ENCODE measurements at places on chromosomes 13 and 19.

DNA sequence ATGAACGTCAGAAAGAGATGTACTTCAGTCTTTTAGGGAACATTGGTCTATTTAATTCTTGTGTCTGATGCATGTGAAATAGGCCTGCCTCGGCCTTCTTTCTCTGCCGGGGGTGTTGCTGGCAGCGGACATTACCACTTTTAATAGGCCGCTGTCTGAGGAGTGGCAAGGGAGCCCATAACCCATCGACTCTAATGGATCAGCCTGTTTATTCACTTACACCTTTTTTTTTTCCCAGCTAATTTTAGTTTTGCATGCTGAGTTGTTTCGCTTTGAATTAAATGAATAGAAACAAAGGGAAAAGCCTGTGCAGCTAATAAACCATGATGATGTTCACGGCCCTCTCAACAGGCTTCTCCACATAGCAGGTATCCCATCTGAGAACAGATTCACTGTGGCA is 78.4 kb downstream of the KCTD15 start:
- no peak for DNase-seq

DNA sequence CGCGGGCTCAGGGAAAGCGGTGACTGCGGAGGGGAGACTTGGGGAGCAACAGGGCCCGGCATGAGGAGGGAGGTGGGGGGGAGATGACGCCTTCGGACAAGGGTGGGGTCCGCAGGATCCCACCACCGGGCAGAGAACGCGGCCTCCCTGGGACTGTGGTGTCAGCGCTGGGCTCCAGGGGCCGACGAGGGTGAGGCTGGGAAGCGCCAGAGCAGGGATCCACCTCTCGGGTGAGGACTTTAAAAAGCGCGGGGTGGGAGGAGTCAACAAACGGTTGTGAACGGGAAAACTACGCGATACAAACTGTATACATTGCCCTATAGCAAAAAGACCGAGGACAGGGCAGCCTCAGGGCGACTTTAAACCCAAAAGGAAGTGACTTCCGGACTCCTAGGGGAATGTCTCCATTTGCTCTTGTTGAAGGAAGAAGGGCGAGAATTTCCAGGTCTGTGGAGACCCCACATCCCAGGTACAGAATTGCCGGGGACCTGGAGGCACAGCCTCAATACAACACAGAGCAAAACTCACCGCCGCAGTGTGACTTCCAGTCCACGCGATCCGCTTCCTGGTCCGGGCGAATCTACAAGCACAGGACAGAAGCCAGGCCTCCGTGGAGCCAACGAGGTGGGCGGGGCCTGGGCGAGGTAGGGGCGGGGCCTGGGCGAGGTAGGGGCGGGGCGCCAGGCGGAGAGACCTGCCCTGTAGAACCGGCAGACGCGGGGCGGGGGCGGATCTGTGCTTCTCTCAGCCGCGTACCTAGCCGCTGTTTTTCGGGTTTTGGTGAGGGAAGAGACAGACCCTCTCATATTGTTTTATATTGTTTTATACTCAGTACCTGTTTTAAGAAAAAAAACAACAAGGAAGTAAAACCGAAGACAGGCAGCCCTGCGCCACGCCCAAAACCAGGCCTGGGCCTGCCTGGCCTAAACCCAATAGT is at the start of gene ZNF888:
Gene ZNF888, minus strand, starts transcription at position 588 of the 937 bp plus-strand sequence. CDS start 5,555 bp downstream, outside the sequence.
- peak; percentile 76 for DNase-seq

DNA sequence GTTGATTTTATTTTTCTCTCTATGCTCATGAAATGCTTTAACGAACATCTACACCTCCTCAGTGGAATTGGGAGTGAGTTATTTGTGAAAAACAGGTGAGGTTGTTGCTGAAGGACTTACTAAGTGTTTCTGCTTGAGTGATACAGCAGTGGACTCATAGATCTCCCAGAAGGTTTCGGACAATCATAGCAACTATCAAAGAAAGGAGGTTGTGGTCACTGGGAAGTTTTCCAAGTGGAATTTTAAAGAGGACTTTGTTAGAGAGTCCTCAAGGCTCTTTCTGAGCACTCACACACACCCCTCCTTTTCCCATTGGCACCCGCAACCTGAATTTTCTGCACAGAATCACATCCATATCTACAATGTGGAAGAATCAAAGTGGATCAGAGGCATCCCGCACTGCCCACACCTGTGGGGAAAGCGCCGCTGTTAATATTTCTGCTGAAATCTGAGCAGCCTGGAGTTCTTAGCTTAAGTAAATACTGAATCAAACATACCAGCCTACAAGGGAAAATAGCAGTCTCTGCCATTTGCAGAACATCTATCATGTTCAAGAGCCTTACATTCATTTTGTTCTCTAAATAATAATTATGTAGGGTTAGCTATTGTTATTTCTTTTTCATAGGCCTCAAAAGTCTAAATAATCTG is 719.4 kb downstream of the DIAPH3 start:
- DNase-seq = no peak

DNA sequence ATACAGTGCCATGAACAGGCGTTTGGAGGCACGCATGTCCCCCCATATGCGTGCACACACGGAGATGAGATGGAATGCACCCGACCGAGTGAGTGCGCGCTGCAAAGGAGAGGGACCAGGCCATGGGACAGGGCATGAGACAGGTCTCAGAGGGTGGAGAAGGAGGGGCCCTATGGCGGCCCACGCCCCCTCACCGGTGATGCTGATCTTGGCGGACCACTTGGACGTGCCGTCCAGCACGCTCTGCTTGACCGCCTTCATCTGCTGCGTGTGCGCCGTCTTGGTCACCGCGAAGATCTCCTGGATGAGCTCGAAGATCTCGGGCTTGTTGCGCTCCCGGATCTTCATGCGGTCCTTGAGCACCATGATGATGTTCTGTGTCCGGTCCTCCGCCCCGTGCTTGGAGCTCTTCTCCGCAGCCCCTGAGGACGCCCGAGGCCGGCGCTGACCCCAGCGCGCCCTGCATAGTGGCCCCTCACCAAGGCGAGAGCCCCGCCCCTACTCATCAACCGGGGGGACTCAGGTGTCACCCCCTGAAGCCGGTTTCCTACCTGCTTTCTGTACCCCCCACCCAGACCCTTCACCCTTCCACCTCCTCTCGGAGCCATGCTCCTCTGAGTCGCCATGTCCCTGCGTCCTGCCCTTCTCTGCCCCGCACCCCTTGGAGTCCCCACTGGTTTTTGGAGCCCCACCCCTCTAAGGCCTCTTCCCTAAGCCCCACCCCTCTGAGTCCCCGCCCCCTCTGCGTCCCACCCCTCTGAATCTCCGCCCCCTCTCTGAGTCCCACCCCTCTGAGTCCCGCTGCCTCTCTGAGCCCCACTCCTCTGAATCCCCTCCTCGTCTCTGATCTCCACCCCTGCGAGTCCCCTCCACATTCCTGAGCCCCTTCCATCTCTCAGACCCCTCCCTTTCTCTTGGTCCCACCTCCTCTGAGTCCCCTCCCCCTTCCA is 40.8 kb downstream of the UNC13A start:
- no peak for DNase-seq

- no peak for DNase-seq
These were observed 7.4 kb downstream of the ZNF564 start for GRCh38 chr19:12543855-12544254.

DNA sequence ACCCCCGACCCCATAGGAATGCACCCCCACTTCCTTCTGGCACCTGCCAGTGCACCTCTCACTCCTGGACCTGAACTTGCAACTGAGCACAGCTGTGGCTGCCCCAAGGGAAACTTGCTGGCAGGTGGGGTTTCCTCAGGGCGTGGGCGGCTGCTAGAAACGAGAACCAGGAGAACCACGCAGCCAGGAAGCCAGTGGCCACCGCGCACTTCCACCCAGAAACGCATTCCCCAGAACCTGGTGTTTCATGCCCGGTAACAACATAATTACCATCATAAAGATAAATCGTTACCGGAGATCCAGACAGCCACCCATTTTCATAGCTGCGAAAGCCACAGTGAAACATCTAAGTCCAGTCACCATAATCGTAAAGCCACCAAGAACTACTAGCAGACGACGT is 75.2 kb upstream of the C13orf46 start:
- DNase-seq = peak; percentile 40

- no peak for DNase-seq
These were observed 1.1 kb downstream of the PDE4A start for GRCh38 chr19:10421240-10422045.

GRCh38 chr19:5432687-5433086 is 22.5 kb upstream of the ZNRF4 start:
- no peak for DNase-seq

- DNase-seq = peak; percentile 73
These were observed 9.4 kb downstream of the LTBP4 start for GRCh38 chr19:40610396-40611064.

GRCh38 chr19:13034636-13035035 is 39.4 kb downstream of the NFIX start:
- no peak for DNase-seq

DNA sequence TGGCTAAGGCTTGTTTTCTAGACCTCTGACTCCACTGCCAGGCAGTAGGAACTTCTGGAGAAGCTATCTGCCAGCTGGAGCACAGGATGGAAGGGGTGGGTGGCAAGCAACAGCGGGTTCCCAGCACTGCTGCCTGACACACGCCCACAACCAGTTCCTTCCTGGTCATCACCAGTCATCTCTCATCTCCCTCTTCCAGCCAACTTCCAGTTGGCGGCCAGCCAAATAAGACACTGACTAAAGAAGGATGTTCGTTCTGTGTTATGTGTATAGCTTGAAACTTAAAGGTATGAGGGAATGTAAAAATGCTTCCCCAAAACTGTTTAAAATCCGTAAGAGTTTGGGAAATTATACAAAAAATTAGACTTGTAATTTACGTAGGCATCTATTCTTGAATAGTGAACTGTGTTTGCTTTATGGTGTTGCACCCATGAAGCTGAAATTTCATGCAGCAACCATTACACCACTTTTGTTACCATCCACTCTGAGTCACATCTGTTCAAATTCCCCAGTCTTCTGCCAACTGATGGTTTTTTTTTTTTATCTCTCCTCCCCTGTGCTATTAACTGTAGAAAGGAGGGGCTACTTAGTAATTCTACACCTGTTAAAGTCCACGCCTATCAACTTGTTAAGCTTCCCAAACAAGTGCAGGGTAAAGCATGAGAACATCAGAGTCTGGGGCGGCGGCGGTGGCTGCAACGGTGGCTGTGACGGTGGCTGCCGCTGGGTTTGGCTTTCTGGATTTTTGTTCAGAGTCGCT is 86.2 kb upstream of the FRY start:
- no peak for DNase-seq

- no peak for DNase-seq
These were observed 148.6 kb upstream of the SOX21 start for GRCh38 chr13:94860981-94861407.

- no peak for DNase-seq
These were observed 1.2 kb downstream of the FRY start for GRCh38 chr13:32032759-32033158.

- no peak for DNase-seq
These were observed 12.4 kb upstream of the BBC3 start for GRCh38 chr19:47243364-47243775.

- no peak for DNase-seq
These were observed 254.2 kb downstream of the ITGBL1 start for GRCh38 chr13:101706651-101707050.

- no peak for DNase-seq
These were observed 38.8 kb upstream of the ALOX5AP start for GRCh38 chr13:30696278-30697176.

- no peak for DNase-seq
These were observed 6.9 kb downstream of the GPR180 start for GRCh38 chr13:94608586-94608985.

DNA sequence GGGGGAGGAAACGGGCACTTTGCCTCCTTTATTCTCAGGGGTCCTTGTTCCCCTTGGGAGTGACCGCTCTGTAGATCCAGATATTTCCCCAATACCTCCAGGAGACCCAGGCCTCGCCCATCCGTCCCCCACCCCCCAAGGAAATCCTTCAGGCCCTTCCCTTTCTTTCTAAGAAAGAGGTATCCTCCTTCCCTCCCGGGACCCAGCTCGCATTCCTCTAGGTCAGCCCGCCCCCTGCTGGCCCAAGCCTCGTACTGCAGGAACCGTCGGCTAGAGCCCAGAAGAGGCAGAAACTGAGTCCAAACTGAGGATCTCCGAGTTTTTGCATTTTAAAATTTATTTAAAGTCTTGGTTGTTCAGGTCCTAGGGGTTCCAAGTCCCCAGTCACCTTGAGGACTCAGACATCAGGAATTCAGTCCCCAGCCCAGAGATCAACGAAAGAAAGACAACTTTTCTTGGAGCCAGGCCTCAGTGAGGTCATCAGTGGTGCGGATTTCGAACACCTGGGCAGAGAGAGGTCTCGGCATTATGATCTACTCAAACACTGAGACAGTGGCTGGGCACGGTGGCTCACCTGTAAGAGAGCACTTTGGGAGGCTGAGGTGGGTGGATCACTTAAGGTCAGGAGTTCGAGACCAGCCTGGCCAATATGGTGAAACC is 7.5 kb upstream of the LRFN1 start:
- DNase-seq = peak; percentile 85

- no peak for DNase-seq
These were observed 76.1 kb downstream of the RGCC start for GRCh38 chr13:41533266-41534052.

DNA sequence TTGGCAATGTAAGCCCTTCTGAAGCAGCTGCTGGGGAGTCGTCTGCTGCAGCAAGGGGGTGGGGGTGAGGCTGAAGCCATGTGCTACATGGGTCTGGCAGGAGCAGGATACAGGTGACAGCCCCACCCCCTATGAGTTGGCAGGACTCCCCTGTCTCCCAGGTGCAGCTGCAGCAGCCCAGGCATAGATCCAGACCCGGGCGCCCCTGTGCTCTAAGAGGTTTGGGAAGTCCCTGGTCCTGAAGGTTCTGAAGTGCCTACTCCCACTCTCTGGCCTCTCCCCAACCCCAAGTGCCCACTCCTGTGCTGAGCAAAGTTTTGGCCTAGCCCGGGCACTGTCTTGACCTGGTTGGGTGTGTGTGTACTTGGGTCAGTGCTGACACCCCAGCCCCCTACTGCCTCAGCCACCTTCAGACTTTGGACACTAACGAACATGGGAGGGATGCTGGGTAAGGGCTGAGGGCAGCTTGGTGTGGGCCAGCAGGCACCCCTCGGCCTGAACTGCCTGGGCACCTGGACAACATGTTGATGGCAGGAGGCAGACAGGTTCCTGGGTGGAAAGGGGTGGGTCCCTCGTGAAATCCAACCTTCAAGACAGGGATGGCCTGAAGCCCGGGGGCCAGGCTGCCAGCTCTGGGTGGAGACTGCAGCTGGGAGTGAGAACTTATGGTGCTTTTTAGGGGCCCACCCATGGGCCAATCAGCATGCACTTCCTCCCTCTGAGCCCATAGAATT is 54.1 kb upstream of the SLITRK6 start:
- no peak for DNase-seq

DNA sequence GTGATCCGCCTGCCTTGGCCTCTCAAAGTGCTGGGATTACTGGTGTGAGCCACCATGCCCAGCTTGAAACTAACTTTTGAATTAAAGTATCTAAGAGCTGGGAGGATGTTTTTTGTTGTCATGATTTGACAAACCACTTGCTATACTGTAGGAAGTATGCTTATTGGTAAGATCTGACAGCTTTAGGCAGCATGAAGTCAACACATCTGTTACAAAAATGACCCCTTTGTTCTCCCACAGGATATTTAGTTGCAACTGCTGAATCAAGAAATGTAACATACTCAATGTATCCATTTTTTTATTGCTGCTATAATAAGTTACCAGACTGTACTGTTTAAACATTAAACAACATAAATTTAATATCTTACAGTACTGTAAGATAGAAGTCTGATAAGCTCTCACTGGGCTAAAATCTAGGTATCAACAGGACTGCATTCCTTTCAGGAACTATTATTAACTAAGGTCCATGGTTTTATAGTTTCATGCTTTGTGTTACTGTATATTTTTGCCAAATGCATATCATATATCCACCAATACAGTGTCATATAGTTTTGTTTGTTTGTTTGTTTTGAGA is 22.8 kb upstream of the LRP3 start:
- DNase-seq = no peak
